ENCODE measurements at places on chromosomes 1 and 21. TPM values are rescaled to one million over a fixed set of nuclear protein-coding genes. Genes with fewer than 3 reads are reported as not detected.

The HSF2BP gene
- total RNA-seq, result 2.5 TPM

- H3K27ac ChIP-seq, result peak overlapping the region; percentile 35
- no peaks in the 10 kb centered on the region for H3K27me3 ChIP-seq
- DNase-seq, result no peak
- H3K36me3 ChIP-seq, result no peaks in the 10 kb centered on the region
- H3K4me3 ChIP-seq, result no peak overlapping the region
- H3K4me1 ChIP-seq, result peaks cover 16% of the 10 kb centered on the region
Measured at GRCh38 chr1:110230381-110231199, 20.5 kb downstream of the KCNC4 start.

- no peak for DNase-seq
- no peak overlapping the region for H3K27ac ChIP-seq
- H3K4me3 ChIP-seq, result peak overlapping the region; percentile 81
- H3K4me1 ChIP-seq, result peaks cover 32% of the 10 kb centered on the region
Measured at GRCh38 chr1:95236784-95237575, 3.0 kb downstream of the RWDD3 start.

DNA sequence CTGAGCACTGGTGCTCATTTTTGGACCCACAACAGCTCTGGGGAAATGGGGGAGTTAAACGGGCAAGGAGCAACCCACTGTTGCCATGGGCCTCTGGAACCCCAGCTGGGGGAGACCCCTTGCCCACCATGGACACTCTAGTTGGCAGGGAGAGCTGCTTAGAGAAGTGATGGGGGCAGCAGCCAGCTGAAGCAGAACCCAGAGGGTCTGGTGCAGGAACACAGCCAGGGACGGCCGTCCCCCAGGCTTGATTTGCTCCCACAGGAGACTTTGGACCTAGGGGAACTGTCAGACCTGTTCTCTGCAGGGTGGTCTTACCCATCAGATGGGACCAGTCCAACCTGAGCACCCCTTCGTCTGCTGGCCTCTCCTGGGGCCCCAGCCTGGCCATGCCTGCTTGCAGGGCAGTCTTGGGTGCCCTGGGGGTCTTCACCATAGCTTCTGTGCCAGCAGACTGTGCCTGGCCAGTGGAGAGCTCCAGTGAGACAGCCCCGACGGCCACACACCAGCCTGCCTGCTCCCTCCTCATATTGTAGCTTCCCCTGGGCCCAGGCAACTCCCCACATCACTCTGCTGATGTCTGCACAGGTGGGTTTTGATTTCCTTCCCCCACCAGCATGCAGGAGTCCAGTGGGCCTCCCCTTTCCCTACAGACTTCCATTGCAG, 11.3 kb downstream of the SPATC1L start:
- H3K36me3 ChIP-seq, result peaks cover 35% of the 10 kb centered on the region
- H3K4me3 ChIP-seq, result no peak overlapping the region
- H3K27me3 ChIP-seq, result no peaks in the 10 kb centered on the region
- H3K27ac ChIP-seq, result no peak overlapping the region

- DNase-seq, result no peak
- H3K4me3 ChIP-seq, result no peak overlapping the region
- H3K36me3 ChIP-seq, result no peaks in the 10 kb centered on the region
- H3K4me1 ChIP-seq, result peaks cover 15% of the 10 kb centered on the region
- no peak overlapping the region for H3K27ac ChIP-seq
- no peaks in the 10 kb centered on the region for H3K27me3 ChIP-seq
Measured at GRCh38 chr1:59686170-59686569, 128.6 kb upstream of the HOOK1 start.

DNA sequence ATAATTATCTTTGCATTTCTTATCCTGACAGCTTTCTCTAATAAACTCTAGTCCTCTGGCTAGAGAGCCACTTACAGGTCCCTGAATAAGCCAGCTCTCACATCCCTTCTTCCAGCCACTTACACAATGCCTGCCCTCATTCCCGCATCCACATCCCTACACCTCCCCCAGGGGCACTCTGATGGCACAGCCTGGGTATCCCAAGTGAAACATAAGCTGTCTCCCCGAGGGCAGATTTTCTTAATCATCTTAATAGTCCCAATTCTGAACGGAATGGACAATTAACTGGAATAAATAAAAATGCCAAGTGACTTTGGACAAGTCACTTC, 4.9 kb downstream of the RHOC start:
- H3K36me3 ChIP-seq, result peaks cover 7% of the 10 kb centered on the region
- peaks cover 68% of the 10 kb centered on the region for H3K4me1 ChIP-seq
- peak overlapping the region; percentile 19 for H3K4me3 ChIP-seq
- no peak for DNase-seq
- H3K27me3 ChIP-seq, result peaks cover 6% of the 10 kb centered on the region

Data from neural crest cell (in vitro differentiated cells).